ENCODE measurements at places on chromosomes 16 and 17. TPM values are rescaled to one million over a fixed set of nuclear protein-coding genes. Genes with fewer than 3 reads are reported as not detected.

The PIRT gene
- total RNA-seq, result 0.18 TPM

The MYH8 gene
- total RNA-seq, result not detected

The ZG16 gene
- 0.12 TPM for total RNA-seq

The CASKIN1 gene
- total RNA-seq, result not detected

The KRT9 gene
- not detected for total RNA-seq

The CD300E gene
- total RNA-seq, result 4.3 TPM

The GP2 gene
- total RNA-seq, result 5.4 TPM

The ZNF652 gene
- total RNA-seq, result 41.0 TPM

The TMEM132E gene
- 0.29 TPM for total RNA-seq

The NAA38 gene
- total RNA-seq, result 44.1 TPM

The KATNB1 gene
- 16.2 TPM for total RNA-seq

The TNRC6C gene
- 62.2 TPM for total RNA-seq

The TPSG1 gene
- total RNA-seq, result 0.81 TPM

GRCh38 chr16:65745-66144, 6.7 kb downstream of the RHBDF1 start:
- H3K27me3 ChIP-seq, result no peaks in the 10 kb centered on the region
- H3K36me3 ChIP-seq, result no peaks in the 10 kb centered on the region
- no peak overlapping the region for H3K27ac ChIP-seq

- H3K27ac ChIP-seq, result no peak overlapping the region
- no peaks in the 10 kb centered on the region for H3K36me3 ChIP-seq
- no peak for DNase-seq
- no peak overlapping the region for H3K4me3 ChIP-seq
Observed at GRCh38 chr17:38861399-38861843, 7.9 kb upstream of the RPL23 start.

GRCh38 chr16:63283721-63284120, 1247.5 kb upstream of the CDH8 start:
- H3K27ac ChIP-seq, result no peak overlapping the region
- no peaks in the 10 kb centered on the region for H3K4me1 ChIP-seq
- no peaks in the 10 kb centered on the region for H3K27me3 ChIP-seq

- no peak overlapping the region for H3K4me3 ChIP-seq
- H3K27ac ChIP-seq, result no peak overlapping the region
- DNase-seq, result no peak
- H3K27me3 ChIP-seq, result no peaks in the 10 kb centered on the region
- no peaks in the 10 kb centered on the region for H3K36me3 ChIP-seq
- no peaks in the 10 kb centered on the region for H3K4me1 ChIP-seq
Observed at GRCh38 chr17:68491381-68492231, 20.6 kb upstream of the PRKAR1A start.

DNA sequence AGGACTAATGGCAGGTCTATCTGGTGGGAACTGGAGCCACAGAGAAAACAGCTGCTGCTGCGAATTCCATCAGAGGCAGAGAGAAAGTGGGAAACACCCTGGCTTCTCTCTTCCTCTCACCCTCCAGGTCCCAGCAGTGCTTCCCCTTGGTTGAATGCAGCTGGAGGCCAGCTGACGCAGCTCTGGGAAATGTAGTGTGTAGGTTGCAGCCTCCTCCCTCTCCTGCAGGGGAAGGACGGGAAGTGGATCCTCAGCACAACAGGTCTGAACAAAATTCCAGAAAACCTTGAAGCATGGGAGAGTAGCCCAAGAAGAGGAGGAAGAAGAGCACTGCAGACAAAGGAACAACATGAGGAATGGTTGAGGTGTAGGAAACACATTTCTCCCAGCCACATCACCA, 67.8 kb upstream of the MMP2 start:
- no peak for DNase-seq
- H3K4me3 ChIP-seq, result no peak overlapping the region

DNA sequence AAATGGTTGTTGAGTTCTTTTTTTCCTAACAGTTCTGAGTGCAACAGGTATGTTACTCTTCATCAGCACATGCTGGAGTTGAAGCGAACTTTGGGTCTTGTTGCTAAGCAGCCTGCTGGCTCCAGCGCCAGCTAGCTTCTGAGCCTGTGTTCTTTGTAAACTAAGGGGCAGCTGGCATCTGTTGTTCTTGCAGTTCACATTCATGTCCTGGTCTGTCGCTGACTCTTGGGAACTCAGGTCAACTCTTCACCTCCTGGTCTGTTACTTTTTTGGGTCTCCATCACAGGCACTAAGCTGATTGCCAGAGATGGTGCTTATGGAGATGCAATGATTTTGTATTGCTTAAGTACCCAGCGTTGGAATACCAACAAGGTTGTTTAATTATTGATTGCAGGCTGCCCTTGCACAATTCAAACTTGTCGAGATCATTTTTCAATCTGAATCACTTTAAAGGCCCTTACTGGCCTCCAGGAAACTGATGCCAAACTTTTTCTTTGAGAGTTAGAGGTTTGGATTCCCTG, 40.9 kb downstream of the USP10 start:
- no peak for DNase-seq
- H3K4me1 ChIP-seq, result no peaks in the 10 kb centered on the region
- no peaks in the 10 kb centered on the region for H3K27me3 ChIP-seq
- no peak overlapping the region for H3K4me3 ChIP-seq

- peaks cover 2% of the 10 kb centered on the region for H3K4me1 ChIP-seq
- no peaks in the 10 kb centered on the region for H3K36me3 ChIP-seq
- H3K27ac ChIP-seq, result no peak overlapping the region
- no peak for DNase-seq
- H3K27me3 ChIP-seq, result no peaks in the 10 kb centered on the region
Observed at GRCh38 chr16:72991211-72991610, 56.7 kb downstream of the ZFHX3 start.

- H3K27ac ChIP-seq, result no peak overlapping the region
- no peaks in the 10 kb centered on the region for H3K36me3 ChIP-seq
- no peaks in the 10 kb centered on the region for H3K27me3 ChIP-seq
Observed at GRCh38 chr16:81514041-81514559, 69.5 kb downstream of the CMIP start.

- no peaks in the 10 kb centered on the region for H3K27me3 ChIP-seq
- no peak for DNase-seq
- no peaks in the 10 kb centered on the region for H3K4me1 ChIP-seq
- H3K36me3 ChIP-seq, result no peaks in the 10 kb centered on the region
Observed at GRCh38 chr16:86293906-86294305, 216.4 kb upstream of the FOXF1 start.

DNA sequence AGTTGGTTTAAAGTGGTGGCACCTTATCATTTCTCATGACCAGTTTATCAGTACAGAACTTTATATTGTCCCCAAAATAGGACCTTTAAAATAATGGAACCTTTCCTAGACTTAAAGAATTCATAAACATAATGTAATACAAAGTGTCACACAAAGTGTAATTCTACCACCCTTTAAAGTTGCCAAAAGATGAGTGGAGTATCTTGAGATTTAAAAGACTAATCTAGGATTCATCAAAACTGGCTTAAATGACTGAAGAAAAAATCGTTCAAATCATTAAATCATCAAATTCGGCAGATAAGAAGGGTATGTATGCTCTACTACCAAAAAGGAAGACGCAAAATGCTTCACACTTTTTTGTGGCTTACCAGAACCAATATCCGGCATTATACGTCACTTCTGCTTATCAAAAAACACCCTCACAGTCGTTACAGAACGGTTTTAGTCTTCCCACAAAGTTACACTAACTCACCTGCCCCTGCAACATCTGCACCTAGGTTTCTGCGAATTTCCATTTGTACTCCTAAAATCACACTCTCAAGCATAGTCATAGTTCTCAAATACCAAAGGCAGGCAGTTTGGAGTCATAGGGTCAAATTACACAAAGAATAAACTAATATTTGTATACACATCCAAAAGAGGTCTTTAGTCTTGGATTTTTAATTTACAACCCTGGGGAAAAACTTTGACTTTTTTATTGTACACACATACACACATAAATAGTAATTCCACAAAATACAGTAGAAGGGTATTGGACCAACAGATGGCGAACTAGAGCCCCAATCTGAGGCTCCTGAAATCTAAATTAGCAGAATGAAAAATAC, 1.4 kb upstream of the KANSL1 start:
- no peaks in the 10 kb centered on the region for H3K27me3 ChIP-seq
- H3K27ac ChIP-seq, result no peak overlapping the region
- H3K36me3 ChIP-seq, result no peaks in the 10 kb centered on the region

DNA sequence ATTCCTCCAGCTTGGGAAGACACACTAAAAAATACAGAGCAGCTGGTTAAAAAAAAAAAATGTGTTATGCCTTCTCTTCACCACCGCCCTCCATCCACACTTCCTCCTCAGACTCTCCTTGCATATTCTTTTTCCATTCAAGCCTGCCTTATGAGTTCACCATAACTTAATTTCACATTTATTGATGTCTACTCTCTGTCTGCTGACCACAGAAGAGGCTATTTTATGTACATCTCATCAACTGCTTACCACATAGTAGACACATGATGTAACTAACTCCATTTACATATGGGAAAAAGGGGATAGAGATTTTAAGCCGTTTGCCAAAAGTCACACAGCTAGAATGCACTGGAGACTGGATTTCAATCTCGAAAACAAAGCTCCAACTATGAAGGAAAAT, 409.8 kb downstream of the CDH11 start:
- DNase-seq, result no peak
- H3K27ac ChIP-seq, result no peak overlapping the region
- no peaks in the 10 kb centered on the region for H3K4me1 ChIP-seq
- no peaks in the 10 kb centered on the region for H3K27me3 ChIP-seq
- H3K36me3 ChIP-seq, result no peaks in the 10 kb centered on the region

DNA sequence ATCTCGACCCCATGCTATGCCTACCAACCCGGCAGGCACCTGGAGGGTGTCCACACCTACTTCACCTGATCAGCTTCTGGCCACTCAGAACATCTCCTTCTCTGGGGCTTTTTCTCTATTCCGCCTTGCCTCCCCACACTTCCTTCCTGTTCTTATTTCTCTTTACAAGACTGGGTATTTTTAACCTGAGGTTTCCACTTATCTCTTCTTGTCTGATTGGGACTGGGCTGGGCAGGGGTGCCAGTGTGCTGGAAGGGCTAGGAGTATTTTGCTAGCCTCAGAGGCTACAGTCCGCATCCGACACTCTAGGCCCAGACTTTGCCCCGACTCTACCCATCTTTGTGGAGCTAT, 26.2 kb upstream of the ZNF652 start:
- H3K27me3 ChIP-seq, result no peaks in the 10 kb centered on the region
- H3K36me3 ChIP-seq, result no peaks in the 10 kb centered on the region
- no peak overlapping the region for H3K27ac ChIP-seq
- no peak for DNase-seq

DNA sequence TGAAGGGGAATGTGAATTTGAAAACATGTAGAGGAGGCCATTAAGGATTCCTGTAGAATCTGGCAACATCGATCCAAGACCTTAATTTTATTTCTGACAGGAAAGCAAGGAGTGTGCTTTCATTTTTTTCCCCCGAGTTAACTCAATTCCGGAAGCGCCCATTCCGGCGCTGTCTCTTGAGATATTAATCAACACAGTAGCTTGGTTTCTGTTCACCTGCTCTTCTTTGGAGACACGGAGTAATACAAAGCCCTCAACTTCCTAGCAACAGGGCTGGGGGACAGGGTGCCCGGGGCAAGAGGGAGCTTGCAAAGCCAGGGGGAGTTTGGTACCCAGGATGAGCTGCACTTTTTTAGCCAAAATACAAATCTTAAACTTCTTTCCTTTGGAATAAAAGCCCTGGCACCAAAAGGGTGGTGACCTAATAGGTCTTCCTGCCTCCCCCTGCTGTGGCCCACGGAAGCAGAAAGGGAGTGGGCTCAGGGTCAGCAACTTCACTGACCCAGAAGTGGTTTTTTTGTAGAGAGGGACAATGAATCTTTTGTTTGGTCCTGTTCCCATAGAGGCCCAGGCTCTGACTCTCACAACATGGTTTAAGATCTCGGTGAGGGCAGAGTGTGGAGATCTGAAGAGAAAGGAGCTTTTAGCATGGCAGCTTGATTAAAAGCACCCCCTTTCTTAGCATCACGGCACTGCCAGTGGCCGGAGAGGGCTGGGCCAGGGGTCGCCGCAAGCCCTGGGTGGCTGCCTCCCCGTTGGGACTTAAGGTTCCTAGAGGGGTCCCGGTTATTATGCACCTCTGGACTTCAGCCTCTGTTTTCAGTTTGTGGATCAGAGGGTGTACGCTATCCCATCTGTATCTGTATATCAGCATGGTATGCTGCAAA, 207.3 kb downstream of the CCDC182 start:
- no peak overlapping the region for H3K4me3 ChIP-seq
- H3K4me1 ChIP-seq, result no peaks in the 10 kb centered on the region
- H3K27ac ChIP-seq, result no peak overlapping the region
- no peaks in the 10 kb centered on the region for H3K27me3 ChIP-seq
- H3K36me3 ChIP-seq, result no peaks in the 10 kb centered on the region

Data from aorta (tissue), 5 donors.